ENCODE measurements at places on chromosomes 12 and 14.

- H3K27me3 ChIP-seq, result no peaks in the 10 kb centered on the region
- H3K27ac ChIP-seq, result no peak overlapping the region
- H3K36me3 ChIP-seq, result peaks cover 50% of the 10 kb centered on the region
- no peak overlapping the region for H3K4me3 ChIP-seq
- no peaks in the 10 kb centered on the region for H3K4me1 ChIP-seq
Measured at GRCh38 chr12:8532045-8532444, 8.7 kb downstream of the CLEC4E start.

DNA sequence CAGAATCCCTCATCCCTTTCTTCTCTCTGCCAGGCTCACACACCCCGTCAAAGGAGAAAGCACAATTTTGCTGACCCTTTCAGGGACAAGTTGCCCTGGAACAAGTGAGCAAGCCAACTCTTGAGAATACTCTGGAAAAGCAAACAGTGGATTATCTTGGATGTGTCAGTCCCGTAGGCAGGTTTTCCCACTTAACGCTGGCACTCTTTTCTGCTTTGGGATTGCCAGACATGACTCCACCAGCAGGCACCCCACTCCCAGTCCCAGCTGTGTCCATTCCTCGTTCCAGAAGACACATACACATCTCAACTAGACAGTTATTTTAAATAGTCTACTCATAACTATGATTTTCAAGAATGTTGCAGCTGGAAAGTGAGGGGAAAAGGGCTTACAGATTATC lies 145.5 kb upstream of the CDKN3 start:
- no peak overlapping the region for H3K4me3 ChIP-seq
- H3K4me1 ChIP-seq, result no peaks in the 10 kb centered on the region
- no peak for DNase-seq
- H3K27ac ChIP-seq, result no peak overlapping the region

DNA sequence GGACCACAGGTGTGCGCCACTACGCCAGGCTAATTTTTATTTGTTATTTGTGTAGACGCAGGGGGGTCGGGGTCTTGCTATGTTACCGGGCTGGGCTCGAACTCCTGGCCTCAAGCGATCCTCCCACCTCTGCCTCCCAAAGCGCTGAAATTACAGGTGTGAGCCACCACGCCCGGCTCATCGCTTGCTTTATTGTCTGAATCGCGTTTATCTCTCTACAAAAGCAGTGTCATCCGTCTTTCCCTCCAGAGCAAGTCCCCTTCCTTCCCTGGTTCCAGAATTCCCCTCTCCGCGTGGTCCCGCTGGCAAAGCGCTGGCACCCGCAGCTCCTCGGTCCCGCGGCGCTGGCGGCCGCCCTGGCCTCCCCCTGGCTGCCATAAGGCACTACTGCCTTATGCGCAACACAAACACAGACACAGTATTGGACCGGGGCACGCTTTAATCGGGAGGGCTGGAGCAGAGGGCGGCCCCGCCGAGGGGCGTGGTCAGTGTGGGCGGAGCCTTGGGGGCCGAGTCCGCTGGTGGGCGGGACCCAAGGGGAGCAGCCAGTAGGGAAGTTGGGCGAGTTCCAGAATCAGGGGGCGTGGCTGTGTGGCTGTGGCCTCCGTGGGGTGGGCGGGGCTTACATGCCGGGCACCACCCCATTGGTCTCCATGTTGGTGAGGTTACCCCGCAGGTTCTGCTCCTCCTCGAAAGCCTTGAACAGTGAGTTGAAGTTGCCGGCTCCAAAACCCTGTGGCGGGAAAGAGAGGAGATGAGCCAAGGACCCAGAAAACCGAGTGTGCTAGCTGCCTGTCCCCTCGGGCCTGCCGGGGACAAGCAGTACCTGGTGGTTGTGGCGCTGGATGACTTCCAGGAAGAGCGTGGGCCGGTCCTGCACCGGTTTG lies 19.3 kb downstream of the HPD start:
- H3K36me3 ChIP-seq, result no peaks in the 10 kb centered on the region
- peak overlapping the region; percentile 80 for H3K27ac ChIP-seq
- H3K4me3 ChIP-seq, result peak overlapping the region; percentile 60
- peaks cover 17% of the 10 kb centered on the region for H3K4me1 ChIP-seq

- H3K27ac ChIP-seq, result no peak overlapping the region
- no peak overlapping the region for H3K4me3 ChIP-seq
- DNase-seq, result no peak
- no peaks in the 10 kb centered on the region for H3K4me1 ChIP-seq
- no peaks in the 10 kb centered on the region for H3K36me3 ChIP-seq
Measured at GRCh38 chr12:54933376-54933775, 51.2 kb downstream of the TESPA1 start.

DNA sequence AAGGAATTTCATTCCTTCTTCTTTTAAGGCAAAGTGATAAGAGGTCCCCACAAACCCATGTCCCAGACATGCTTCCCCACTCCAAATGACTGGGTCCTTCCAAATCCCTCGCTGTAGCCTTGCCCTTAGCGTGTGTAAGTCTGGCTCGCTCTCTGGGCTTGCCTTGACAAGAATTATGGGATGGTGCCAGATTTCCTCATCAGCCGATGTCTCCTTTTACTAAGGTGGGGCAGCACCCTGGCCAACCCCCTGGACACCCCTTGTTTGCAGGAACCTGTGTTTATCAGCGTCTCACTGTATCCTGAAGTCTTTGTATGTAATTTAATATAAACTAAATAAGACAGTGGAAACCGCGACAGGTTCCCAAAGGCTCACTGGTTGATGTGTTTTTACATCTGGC lies 493.3 kb downstream of the EGLN3 start:
- no peak for DNase-seq
- H3K27me3 ChIP-seq, result no peaks in the 10 kb centered on the region
- H3K4me1 ChIP-seq, result no peaks in the 10 kb centered on the region
- no peak overlapping the region for H3K27ac ChIP-seq
- no peak overlapping the region for H3K4me3 ChIP-seq
